ENCODE measurements at places on chromosomes 6 and 20. TPM values are rescaled to one million over a fixed set of nuclear protein-coding genes. Genes with fewer than 3 reads are reported as not detected.

DNA sequence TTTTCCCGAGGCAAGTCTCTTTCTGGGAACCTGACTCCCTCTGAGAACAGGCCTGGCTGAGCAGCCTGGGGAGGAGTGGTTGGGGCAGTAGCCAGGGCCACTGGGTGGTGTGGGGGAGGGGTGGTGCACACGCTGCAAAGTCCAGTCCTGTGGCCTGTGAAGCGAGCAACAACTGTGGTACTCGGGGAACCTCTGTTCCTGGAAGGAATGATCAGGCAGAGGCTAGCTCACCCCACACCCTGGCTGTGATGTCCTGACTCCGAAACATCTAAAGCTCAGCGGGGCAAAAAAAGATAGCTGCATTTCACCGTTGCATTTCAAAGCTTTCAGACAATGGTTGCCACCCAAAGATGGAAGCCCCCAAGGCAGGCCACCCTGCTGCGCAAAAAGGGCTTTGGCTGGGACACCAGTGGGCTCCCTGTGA lies 25.5 kb downstream of the PCK1 start:
- H3K27me3 ChIP-seq: no peaks in the 10 kb centered on the region
- H3K4me3 ChIP-seq: no peak overlapping the region
- no peaks in the 10 kb centered on the region for H3K36me3 ChIP-seq
- DNase-seq: no peak

DNA sequence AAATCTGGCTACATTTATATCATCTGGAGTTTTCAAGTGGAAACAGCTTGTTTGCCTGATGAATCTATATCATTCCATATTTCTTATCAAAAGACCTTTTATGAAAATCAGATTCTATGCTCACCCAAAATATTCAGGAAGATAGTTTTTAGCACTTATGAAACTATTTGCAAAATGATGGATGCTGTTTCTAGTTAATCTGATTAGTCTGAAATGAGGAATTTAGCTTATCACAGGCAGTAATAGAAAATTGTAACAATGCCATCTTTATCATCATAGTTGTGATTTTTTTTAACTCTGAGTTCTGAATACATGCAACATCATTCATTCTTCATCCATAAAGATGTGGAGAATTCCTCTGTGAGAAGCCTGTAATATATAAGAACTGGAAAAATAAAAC lies 229.7 kb downstream of the PLCB1 start:
- no peaks in the 10 kb centered on the region for H3K4me1 ChIP-seq
- no peaks in the 10 kb centered on the region for H3K27me3 ChIP-seq
- DNase-seq: no peak
- H3K27ac ChIP-seq: no peak overlapping the region
- H3K4me3 ChIP-seq: no peak overlapping the region

DNA sequence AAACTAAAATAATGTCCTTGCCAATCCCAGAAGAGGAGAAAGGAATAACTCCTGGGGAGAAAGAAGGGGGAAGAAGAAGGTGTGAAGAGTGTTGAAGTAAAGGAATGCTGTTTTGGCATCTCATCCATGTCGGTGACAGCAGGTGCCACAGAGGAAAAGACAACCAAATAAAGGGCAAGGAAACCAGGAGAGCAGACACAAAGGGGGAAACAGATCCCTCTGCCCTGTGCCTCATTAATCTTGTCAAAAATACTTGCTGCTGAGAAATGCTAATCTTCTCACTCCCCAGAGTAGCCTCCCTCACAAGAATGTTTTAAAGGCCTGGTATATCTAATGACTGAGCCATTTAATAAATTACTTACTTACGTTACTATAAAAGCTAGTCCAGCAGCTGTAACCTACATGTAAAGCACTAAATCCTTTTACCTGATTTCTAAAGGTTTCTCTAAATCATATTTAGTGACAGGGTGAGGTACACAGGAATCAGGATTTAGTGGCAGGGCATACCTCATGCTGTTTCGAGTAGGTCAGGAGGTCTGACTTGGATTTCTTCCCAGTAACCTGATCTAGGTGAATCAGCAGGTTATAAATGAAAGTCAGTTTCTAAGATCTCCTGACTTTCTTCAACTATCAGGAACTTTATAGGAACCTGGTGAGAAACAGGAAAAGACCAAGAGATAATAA lies 377.1 kb downstream of the CENPW start:
- no peak overlapping the region for H3K4me3 ChIP-seq
- no peak for DNase-seq
- no peaks in the 10 kb centered on the region for H3K27me3 ChIP-seq
- H3K4me1 ChIP-seq: no peaks in the 10 kb centered on the region

DNA sequence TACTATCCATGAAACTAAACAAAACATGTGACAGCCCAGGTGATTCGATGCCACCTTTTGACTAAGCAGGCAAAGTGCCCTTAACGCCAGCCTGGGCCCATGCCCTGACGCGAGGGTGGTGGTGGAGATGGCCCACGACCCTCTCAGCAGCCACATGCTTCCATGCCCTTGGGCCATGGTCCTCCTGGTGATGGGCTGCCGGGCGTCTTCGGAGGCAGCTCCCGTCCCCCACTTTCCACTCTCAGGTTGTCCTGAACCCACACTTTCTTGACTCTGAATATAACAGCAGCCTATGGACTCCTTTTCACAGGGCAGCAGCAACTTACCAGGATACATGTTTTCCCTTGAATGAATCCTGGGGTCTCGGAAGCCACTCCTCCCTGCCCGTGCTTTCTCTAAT lies 33.6 kb downstream of the TMEM242 start:
- no peaks in the 10 kb centered on the region for H3K27me3 ChIP-seq
- no peaks in the 10 kb centered on the region for H3K4me1 ChIP-seq
- H3K36me3 ChIP-seq: no peaks in the 10 kb centered on the region
- no peak overlapping the region for H3K27ac ChIP-seq

DNA sequence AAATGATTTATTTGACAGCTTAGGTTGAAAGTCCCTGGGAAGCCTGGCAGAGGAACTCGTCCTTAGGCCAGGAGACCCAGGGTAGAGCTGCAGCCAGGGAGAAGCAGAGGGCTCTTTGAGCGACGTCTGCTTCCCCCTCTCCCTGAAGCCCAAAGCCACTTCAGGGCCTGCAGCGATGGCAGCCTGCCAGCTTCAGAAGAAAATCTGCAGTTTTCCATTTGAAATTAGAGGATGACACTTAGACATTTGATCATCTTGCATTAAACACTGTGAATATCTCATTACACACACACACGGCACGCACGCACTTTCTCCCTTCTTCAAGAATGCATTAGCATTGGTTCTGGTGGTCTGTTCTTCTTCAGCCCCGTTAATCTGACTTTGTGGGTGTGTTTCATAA lies 96.5 kb downstream of the PLEKHG1 start:
- no peak overlapping the region for H3K27ac ChIP-seq
- no peaks in the 10 kb centered on the region for H3K27me3 ChIP-seq
- H3K4me1 ChIP-seq: no peaks in the 10 kb centered on the region
- no peak for DNase-seq
- no peak overlapping the region for H3K4me3 ChIP-seq
- H3K36me3 ChIP-seq: no peaks in the 10 kb centered on the region

- H3K36me3 ChIP-seq: no peaks in the 10 kb centered on the region
- H3K4me1 ChIP-seq: peaks cover 4% of the 10 kb centered on the region
These were observed 280.4 kb upstream of the TAB2 start for GRCh38 chr6:149037051-149037671.

GRCh38 chr6:151196555-151196954 lies 43.2 kb upstream of the AKAP12 start:
- no peaks in the 10 kb centered on the region for H3K36me3 ChIP-seq
- peak overlapping the region; percentile 44 for H3K27ac ChIP-seq
- no peak overlapping the region for H3K4me3 ChIP-seq
- H3K4me1 ChIP-seq: no peaks in the 10 kb centered on the region
- no peaks in the 10 kb centered on the region for H3K27me3 ChIP-seq

GRCh38 chr6:160462116-160462515 lies 113.9 kb downstream of the SLC22A3 start:
- no peaks in the 10 kb centered on the region for H3K4me1 ChIP-seq
- H3K36me3 ChIP-seq: no peaks in the 10 kb centered on the region
- H3K27ac ChIP-seq: no peak overlapping the region
- H3K27me3 ChIP-seq: no peaks in the 10 kb centered on the region
- DNase-seq: no peak
- H3K4me3 ChIP-seq: no peak overlapping the region

- no peak for DNase-seq
- H3K27ac ChIP-seq: no peak overlapping the region
- no peak overlapping the region for H3K4me3 ChIP-seq
These were observed 39.0 kb downstream of the B4GALT5 start for GRCh38 chr20:49674383-49675352.

GRCh38 chr6:138182939-138183789 lies 21.4 kb downstream of the ARFGEF3 start:
- no peaks in the 10 kb centered on the region for H3K36me3 ChIP-seq
- H3K27ac ChIP-seq: no peak overlapping the region
- no peak overlapping the region for H3K4me3 ChIP-seq

DNA sequence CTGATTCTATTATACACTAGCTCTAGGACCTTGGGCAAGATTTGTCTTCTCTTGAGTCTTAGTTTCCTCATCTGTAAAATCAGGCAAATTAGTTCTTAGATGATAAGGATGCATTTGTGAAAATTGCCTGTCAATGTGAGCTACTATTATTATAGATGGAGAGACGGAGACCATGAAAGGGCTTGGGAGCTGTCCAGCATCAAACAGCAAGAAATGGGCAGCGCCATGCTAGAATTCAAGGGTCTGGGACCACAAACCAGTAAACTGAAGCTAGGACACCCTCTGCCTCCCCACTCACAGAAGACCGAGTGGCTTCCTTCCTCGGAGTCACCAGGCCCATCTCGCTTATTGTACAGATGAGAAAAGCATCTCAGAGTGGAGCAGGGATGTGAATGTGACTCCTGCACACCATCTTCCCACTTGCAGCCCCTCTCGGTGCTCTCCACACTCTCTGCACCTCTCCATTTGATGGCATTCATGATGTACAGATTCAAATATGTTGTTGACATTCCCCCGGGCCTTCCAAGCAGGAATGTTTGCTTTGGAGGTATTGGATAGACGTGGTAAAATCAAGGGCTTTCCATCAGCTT lies 24.1 kb upstream of the BPIFA3 start:
- no peak overlapping the region for H3K4me3 ChIP-seq
- H3K27ac ChIP-seq: no peak overlapping the region
- no peak for DNase-seq
- no peaks in the 10 kb centered on the region for H3K36me3 ChIP-seq

DNA sequence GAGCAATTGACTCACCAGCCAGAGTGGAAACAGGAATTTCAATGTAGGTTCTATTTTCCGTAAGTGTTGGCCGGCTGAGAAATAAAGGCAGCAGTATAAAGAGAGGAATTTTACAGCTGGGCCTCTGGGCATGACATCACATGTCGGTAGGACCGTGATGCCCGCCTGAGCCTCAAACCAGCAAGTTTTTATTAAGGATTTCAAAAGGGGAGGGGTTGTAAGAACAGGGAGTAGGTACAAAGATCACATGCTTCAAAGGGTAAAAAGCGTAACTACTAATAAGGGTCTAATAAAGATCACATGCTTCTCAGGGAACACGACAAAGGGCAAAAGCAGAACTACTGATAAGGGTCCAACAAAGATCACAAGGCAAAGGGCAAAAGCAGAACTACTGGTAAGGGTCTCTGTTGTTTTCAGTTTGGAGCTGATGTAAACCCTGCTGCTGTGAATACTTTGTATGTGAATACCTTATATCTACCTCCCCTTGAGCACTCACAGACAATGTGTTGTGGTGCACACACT lies 9.0 kb upstream of the TULP4 start:
- H3K4me1 ChIP-seq: no peaks in the 10 kb centered on the region
- H3K4me3 ChIP-seq: no peak overlapping the region
- H3K27ac ChIP-seq: peak overlapping the region; percentile 70
- no peaks in the 10 kb centered on the region for H3K36me3 ChIP-seq
- DNase-seq: no peak
- no peaks in the 10 kb centered on the region for H3K27me3 ChIP-seq

DNA sequence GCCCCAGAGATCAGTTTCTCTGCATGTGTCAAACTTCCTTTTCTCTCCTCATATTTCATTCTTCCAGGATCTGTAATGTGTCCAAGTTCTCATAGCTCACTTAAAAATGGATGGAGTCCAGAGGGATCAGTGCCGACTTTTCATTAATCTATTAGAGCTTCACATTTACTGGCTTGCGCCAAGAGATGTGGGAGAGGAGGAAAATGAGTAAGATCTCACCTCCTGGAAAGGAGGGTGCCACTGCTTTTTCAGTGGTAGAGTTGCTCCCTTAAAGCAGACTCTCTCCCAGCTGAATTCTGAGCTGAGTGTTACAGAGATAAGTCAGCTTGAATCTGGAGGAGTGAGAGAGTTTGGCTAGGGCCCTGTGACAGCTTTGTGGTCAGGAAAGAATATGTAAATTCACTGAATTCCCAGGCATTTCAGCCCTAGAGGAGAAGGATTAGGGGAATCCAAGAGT lies 175.9 kb downstream of the SOX4 start:
- H3K27me3 ChIP-seq: no peaks in the 10 kb centered on the region
- H3K36me3 ChIP-seq: no peaks in the 10 kb centered on the region
- H3K4me3 ChIP-seq: no peak overlapping the region
- peak; percentile 40 for DNase-seq

DNA sequence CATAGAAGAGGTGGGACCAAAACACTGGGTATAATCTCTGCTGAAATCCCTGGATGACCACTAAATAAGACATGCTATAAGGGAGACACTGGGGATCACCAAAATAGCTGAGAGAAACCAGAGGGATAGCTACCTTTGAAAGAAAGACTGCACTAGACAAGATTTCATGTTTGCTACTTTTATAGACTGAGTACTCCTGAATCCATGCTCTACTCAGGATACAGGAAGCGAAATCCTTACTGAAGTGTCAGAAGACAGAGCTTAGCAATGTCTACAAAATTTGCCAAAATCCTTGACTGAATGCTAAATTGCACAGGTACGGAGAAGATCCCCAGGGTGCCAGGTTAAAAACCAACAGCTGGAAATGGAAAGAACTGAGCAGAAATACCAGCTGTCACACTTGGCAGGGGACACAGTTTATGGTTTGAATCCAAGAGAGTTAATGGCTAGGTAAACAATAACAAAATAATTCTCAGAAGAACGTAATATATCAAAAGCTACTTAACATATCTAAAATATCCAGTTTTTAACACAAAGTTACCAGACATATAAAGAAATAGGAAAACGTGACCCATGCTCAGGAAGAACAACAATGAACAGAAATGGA lies 125.4 kb downstream of the MAN1A1 start:
- H3K36me3 ChIP-seq: no peaks in the 10 kb centered on the region
- H3K4me3 ChIP-seq: no peak overlapping the region
- H3K27ac ChIP-seq: no peak overlapping the region

GRCh38 chr20:21270806-21271205 lies 32.3 kb upstream of the XRN2 start:
- no peak overlapping the region for H3K27ac ChIP-seq
- no peaks in the 10 kb centered on the region for H3K27me3 ChIP-seq
- no peaks in the 10 kb centered on the region for H3K36me3 ChIP-seq

- H3K4me3 ChIP-seq: no peak overlapping the region
- no peak for DNase-seq
- H3K27me3 ChIP-seq: no peaks in the 10 kb centered on the region
- peak overlapping the region; percentile 19 for H3K27ac ChIP-seq
- H3K4me1 ChIP-seq: no peaks in the 10 kb centered on the region
- H3K36me3 ChIP-seq: no peaks in the 10 kb centered on the region
These were observed 97.9 kb upstream of the NEDD9 start for GRCh38 chr6:11330413-11330760.

The EYS gene
- total RNA-seq: not detected

The TMEM217 gene
- 1.6 TPM for total RNA-seq

The ARMC12 gene
- 1.6 TPM for total RNA-seq

The GJA10 gene
- total RNA-seq: not detected

The IRF4 gene
- 0.55 TPM for total RNA-seq

The FLRT3 gene
- not detected for total RNA-seq

The LHFPL5 gene
- not detected for total RNA-seq

The PLCB4 gene
- 264 TPM for total RNA-seq

The NMBR gene
- not detected for total RNA-seq

The SDCBP2 gene
- 2.8 TPM for total RNA-seq

The GPR6 gene
- total RNA-seq: not detected

The C20orf202 gene
- total RNA-seq: not detected

The SUMO4 gene
- 1.2 TPM for total RNA-seq
